ENCODE measurements at places on chromosomes 7 and 10.

GRCh38 chr10:47016564-47016963, 105.3 kb downstream of the PTPN20 start:
- no peak for DNase-seq

- no peak for DNase-seq
These were observed 49.6 kb downstream of the POLL start for GRCh38 chr10:101538446-101538845.

- DNase-seq, result no peak
These were observed 38.0 kb downstream of the RAB18 start for GRCh38 chr10:27541796-27542729.

- DNase-seq, result no peak
These were observed 592.7 kb downstream of the INHBA start for GRCh38 chr7:41110186-41110585.

DNA sequence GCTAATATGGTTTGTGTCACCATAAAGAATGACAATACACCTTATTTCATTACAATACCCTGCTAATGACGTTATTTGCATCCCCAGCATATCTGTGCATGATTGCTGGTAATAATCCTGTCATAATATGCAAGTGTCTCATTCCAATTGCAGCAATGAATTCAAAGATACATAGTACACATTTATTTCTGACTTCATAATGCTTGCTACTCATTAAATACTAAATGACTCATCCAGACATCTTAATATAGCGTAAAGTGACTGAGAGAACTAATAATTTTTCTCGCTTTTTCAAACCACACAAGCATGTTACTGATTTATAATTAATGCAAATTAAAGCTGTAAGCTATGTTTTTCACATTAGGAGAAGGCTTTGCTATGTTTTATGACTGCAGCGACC, 234.7 kb upstream of the MDFIC start:
- DNase-seq, result no peak

DNA sequence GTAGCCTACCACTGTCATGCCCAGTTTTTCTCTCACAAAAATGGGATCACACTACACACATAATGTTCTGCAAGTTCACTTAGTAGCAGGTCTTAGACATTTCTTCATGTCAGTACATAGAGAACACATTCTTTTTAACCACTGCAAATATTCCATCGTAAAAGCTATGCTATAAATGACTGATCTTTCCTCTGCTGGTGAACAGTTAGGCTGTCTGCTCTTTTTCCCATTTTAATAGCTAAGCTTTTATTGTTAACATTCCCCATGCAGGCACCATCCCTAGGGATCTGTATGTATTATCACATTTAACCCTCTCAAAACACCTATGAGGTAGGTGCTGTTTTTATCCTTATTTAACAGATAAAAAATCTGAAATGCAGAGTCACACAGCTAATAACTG, 46.2 kb upstream of the PDCD4 start:
- DNase-seq, result no peak

- DNase-seq, result no peak
These were observed 27.0 kb downstream of the UPP1 start for GRCh38 chr7:48116043-48116442.

DNA sequence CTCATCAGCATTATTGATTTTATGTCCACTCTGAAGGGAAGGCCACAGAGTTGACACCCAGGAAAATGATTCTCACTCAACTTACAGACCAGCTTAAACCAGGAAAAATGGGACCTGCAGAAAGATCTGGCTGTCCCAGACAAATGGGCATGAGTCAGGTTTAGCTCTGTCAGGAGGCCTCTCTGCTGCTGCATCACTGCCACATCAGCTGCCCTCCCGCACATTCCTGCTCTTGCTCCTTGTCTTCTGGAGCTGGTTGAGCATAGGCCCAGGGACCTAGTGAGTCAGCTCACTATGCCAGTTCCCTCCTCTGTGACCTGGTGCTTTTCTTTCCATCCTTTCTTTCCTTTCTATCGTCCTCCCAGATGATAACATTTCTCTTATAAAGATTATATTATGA, 18.8 kb upstream of the SMNDC1 start:
- no peak for DNase-seq

- no peak for DNase-seq
These were observed 82.0 kb upstream of the PDZD8 start for GRCh38 chr10:117457071-117457810.

DNA sequence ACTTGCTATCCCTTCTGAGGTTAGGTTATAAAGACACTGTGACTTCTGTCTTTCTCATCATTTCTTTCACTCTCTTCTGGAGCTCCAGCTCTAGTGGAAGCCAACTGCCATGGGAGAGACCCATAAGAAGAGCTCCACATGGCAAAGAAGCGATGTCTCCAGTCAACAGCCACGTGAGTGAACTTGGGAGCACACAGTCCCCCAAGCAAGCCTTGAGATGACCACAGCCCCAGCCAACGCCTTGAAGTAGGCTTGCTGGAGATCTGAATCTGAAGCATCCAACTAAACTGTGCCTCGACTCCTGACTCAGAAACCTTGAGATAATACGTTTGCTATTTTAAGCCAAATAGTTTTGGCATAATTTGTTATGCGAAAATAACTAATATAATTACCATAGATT, 181.7 kb upstream of the GDF10 start:
- DNase-seq, result no peak

DNA sequence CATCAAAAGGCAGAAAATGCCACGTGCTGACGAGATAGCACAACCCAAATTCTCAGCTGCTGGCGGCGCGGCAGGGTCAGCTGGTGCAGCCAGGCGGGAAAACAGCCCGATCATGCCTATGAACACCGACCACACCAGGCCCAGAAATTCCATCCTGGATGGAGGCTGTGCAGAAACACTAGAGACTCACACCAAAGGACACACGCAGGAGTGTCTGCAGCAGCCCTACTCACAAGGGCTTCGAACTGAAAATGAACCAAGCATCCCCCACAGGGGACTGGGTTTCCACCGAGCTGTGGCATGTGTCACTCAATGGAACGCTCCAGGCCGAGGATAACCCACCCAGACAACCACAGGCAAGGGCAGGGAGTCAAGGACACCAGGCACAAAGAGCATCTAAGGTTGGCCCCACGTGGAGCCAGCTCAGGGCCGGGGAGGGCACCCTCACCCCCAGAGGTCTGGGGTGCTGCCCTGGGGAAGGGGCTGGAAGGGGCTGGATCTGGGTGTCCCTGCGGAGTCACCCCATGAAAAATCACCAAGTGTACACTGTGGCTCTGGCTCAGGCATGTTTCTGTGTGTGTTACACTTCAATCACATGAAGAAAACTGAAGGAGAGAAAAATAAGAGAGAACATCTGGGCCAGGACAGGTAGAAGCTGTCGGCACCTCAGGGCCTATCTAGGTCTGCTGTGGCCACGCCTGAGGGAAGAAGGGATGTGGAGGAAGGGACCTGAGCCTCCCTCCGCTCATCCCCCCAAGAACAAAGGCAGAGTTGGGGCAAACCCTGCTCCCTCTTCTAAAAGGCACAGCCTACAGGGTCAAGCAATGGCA, 33.0 kb downstream of the RASGEF1A start:
- DNase-seq, result no peak

GRCh38 chr10:4262870-4263600, 478.0 kb upstream of the KLF6 start:
- DNase-seq, result no peak

DNA sequence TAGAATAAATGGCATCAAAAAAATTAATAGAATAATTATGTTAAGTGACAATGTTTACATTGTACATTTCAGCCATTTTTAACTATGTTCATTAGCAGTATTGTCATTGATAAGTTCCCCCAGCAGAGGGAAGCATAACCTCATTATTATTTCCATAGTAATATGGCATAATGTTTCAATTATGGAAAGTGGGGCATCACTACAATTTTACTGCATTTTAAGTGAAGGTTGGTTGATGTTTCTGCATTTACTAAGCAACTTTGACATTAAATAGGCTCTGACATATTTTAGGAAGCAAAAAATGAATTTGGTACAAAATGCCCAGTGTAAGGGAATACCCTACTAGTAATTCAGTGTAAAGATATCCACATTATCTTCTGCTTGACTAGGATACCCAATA, 218.3 kb downstream of the SEMA3A start:
- no peak for DNase-seq

DNA sequence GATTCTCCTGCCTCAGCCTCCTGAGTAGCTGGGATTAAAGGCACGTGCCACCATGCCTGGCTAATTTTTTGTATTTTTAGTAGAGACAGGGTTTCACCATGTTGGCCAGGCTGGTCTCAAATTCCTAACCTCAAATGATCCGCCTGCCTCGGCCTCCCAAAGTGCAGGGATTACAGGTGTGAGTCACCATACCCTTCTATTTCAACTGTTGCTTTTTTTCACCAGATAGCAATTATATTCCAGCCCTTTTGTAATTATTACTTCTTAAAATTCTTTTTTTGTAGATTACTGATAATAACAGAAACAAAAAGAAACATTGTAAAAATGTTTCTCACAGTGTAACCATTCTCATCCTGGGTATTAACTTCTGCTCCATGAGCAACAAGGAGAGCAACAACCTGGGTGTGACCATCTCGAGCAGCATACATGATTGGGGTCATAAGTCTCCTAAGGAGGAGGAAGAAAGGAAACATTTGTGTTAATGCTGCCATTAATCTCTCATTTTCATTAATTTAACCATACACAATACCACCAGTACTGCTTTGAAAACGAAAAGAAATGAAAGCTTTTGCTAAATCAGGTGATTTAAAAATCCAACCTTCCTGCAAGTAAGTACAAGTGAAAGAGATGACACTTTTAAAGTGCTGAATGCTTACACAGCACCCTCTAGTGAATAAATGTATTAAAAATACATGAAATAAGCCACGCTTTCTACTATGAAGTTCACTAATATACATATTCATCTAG, 41.8 kb downstream of the ASZ1 start:
- DNase-seq, result no peak

- DNase-seq, result no peak
These were observed 110.1 kb downstream of the PLCE1 start for GRCh38 chr10:94103801-94104221.

GRCh38 chr7:113004726-113005454, 81.7 kb downstream of the GPR85 start:
- DNase-seq, result no peak

DNA sequence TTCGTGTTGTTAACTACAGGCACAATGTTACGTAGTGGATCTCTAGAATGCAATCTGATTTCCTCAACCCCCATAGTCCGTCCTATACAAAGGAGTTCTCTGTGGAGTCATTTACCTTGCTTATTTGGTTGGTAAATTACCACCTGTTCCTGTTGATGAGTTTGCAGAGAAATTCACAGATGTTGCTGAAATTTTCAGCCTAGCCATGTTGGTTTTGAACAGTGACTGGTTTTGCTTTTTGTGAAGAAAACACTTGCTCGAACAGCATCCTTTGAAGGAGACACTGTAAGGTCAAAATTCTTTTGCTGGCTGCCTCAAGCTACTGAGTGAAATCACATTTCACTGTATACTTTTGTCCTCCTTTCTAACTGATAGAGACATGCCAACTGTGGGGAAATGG, 15.4 kb upstream of the PRKCQ start:
- no peak for DNase-seq
